NCI-H345 (cell line): ENCODE measurements at places on chromosomes 5 and 9.

- no peak for DNase-seq
Observed at GRCh38 chr9:87836536-87836935, 46.1 kb upstream of the SPATA31E1 start.

- no peak for DNase-seq
Observed at GRCh38 chr5:141608557-141608956, 10.2 kb downstream of the DIAPH1 start.

DNA sequence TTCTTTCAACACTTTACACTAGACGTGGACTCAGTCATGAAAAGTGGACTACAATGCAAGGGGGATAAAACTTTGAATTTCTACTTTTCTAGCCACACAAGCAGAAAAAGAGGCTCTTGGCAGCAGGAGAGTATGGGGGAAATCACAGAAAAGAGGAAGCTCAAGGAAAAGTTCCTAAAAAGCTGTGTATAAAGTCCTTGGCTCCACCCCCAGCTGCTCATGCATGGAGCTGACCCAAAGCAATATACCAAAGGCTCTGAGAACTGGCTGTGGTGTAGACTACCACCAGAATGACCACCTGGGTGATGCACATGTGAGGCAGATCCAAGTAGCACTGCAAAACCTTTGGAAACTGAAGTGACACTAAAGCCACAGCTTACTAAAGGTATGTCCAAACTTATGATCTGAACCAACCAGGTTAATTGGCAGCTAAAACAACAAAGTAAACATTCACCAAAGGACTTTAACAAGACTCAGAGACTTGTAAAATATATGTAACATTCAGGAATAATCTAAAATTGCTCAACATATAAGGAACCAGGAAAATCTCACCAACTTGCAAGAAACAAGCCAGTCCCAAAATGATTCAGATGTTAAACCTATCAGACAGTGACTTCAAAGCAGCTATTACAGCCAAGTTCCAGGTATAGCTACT, 55.5 kb upstream of the RASGRF2 start:
- no peak for DNase-seq

DNA sequence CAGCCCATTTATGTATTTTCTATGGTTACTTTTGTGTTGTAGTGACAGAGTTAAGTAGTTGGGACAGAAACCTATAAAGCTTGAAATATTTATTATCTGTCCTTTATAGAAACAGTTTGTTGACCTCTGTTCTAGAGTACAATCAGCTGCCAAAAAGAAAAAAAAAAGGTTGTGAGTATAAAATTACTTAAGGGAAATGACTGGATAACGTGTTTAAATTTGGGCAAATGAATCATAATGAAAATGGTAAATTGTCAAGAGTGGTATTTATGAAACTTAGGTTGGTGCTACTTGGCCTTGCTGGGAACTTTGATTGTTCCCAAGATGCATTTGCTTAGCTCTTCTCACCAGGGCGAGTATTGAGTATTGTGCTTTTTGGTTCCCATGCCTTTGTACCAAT, 70.2 kb upstream of the IL6ST start:
- DNase-seq = no peak

- no peak for DNase-seq
Observed at GRCh38 chr5:60586307-60586901, 113.6 kb downstream of the DEPDC1B start.

DNA sequence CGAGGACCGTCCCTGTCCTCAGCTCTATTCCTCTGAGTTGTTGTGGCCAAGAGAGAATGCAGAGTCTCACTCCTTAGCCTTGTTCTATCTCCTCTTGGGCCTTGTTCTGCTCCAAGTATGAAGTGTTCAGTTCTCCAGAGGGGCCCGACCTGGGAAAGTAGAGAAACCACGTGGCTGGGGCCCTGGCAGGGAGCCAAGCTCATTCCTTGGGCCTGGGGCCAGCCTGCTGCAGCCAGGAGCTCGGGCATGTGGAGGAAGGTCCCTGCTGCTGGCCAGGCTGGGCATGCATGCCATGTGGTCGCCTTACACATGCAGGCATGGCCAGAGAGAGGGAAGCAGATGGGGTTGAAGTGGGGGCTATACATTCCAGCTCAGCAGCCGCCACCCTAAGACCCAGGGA, 60.7 kb downstream of the COL27A1 start:
- no peak for DNase-seq

DNA sequence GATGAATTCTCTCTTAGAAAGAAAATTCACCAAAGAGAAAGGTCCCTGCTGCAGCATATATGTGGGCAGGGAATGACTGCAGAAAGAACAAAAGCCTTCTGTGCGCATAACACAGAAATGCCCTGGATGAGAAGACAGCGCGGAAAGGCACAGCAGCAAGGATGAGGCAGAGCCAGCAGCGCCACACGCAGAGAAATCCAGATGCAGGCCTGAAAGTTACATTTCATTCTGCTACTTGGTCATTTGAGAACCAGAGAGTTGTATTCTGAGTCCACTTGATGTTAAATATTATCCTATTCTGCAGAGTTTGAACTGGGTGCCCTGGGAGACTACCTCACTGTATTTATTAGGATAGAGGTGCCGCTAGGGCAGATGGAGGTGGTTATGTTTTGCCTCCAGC, 68.5 kb downstream of the GLDC start:
- no peak for DNase-seq
